ENCODE measurements at places on chromosomes 6 and 20. TPM values are rescaled to one million over a fixed set of nuclear protein-coding genes. Genes with fewer than 3 reads are reported as not detected.

The GABRR1 gene
- not detected for total RNA-seq

The FAM162B gene
- total RNA-seq: not detected

The ARMH2 gene
- not detected for total RNA-seq

The ASIP gene
- total RNA-seq: not detected

The SLC17A2 gene
- not detected for total RNA-seq

The ME1 gene
- 0.32 TPM for total RNA-seq

DNA sequence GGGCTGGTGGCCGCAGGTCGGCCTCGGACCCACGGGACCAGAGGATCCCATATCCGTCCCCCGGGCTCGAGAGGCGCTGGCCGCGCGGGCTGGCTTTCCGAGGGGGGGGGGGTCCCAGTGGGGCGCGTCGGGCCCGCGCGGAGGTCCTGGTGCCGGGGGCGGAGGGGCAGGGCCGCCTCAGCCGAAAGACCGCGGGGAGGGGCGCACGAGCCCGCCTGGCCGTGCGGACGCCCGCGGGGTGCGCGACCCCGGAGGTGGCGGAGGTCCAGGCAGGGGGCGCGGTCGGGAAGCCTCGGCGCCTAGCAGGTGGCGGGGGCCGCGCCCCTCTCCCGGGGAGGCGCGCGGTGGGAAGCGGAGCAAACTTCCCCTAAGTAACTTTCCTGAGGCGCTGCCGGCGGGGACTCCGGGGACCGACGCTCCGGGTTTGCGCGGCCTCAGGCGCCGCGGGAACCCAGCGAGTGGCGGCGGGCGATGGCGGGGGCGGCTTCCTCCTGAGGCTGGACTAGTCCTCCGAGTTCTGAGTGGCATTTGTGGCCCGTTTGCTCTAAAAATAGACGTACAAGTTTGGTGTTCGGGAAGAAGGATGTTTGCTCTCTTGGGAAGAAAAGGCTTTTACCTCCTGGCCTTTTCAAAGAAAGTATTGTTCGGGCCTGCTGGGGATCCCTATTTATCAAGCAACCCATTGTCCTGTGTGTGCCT, 26.5 kb upstream of the BTBD3 start:
- peak; percentile 53 for DNase-seq
- no peak overlapping the region for H3K27ac ChIP-seq
- peaks cover 16% of the 10 kb centered on the region for H3K27me3 ChIP-seq
- H3K4me1 ChIP-seq: peaks cover 24% of the 10 kb centered on the region
- H3K4me3 ChIP-seq: peak overlapping the region; percentile 86

DNA sequence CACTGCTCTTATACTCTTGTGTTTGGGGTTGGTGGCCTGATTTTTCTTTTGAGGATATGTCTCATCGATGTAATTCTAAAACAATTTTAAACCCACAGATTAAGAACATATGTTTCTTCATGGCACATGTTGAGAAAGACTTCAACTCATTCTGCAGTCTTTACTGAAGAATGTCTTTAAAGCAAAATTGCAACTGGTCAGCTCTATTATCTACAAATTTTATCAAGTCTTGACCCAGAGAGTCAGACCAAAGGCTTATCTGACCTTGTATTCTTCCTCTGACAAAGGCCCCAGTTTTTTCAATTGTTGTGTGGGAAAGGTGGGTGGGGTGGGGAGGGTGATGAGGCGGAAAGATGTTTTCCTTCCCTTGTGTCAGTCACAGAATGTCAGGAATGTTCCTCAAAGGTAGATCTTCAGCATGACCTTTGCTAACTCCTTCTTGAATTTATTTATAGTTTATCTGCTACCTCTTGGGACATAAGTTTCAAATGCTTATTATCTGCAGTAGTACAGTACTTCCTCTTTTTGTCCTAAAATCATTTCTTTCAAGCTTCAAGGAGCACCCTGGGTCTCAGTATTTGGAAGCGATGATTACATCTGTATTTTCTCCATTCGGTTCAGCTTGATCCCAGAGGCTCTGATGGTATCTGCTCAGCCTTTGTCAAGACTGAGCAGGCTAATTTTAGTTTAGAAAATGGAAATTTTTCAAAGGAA, 63.2 kb upstream of the TIAM2 start:
- peaks cover 13% of the 10 kb centered on the region for H3K4me1 ChIP-seq
- DNase-seq: no peak
- no peak overlapping the region for H3K27ac ChIP-seq
- H3K36me3 ChIP-seq: no peaks in the 10 kb centered on the region
- H3K4me3 ChIP-seq: no peak overlapping the region
- no peaks in the 10 kb centered on the region for H3K27me3 ChIP-seq

DNA sequence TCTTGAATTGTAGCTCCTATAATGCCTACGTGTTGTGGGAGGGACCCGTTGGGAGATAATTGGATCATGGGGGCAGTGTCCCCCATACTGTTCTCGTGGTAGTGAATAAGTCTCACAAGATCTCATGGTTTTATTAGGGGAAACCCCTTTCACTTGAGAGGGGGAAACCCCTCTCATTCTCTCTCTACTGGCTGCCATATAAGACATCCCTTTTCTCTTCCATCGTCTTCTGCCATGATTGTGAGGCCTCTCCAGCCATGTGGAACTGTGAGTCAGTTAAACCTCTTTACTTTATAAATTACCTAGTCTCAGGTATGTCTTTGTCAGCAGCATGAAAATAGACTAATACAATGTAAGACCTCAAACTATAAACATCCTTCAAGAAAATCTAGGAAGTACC, 23.1 kb downstream of the PAQR8 start:
- H3K27me3 ChIP-seq: no peaks in the 10 kb centered on the region
- no peak overlapping the region for H3K4me3 ChIP-seq
- peaks cover 1% of the 10 kb centered on the region for H3K36me3 ChIP-seq
- H3K4me1 ChIP-seq: peaks cover 79% of the 10 kb centered on the region
- DNase-seq: no peak

GRCh38 chr6:43608310-43608763, 20.7 kb downstream of the GTPBP2 start:
- H3K4me3 ChIP-seq: no peak overlapping the region
- no peaks in the 10 kb centered on the region for H3K27me3 ChIP-seq
- peaks cover 29% of the 10 kb centered on the region for H3K36me3 ChIP-seq
- peak; percentile 55 for DNase-seq
- H3K27ac ChIP-seq: peak overlapping the region; percentile 2

DNA sequence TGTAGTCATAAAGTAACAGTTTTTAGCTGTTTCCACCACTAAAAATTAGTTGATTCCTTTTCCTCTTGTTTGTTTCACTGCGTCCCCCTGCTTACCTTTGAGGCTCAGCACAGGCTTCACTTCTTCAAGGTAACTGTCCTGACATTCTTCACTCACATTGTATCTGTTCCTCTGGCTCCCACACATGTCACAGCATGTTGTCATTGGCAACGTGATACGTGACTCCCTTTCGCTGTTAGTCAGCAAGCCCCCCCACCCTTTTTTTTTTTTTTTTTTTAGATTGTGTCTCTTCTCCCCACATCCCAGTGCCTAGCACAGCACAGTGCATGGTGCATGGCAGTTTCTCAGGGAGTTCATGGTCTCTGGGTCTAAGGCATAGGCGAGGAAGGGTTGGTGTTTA, 13.3 kb downstream of the VAPB start:
- H3K4me1 ChIP-seq: peaks cover 17% of the 10 kb centered on the region
- H3K4me3 ChIP-seq: no peak overlapping the region
- H3K27ac ChIP-seq: no peak overlapping the region
- H3K36me3 ChIP-seq: no peaks in the 10 kb centered on the region

DNA sequence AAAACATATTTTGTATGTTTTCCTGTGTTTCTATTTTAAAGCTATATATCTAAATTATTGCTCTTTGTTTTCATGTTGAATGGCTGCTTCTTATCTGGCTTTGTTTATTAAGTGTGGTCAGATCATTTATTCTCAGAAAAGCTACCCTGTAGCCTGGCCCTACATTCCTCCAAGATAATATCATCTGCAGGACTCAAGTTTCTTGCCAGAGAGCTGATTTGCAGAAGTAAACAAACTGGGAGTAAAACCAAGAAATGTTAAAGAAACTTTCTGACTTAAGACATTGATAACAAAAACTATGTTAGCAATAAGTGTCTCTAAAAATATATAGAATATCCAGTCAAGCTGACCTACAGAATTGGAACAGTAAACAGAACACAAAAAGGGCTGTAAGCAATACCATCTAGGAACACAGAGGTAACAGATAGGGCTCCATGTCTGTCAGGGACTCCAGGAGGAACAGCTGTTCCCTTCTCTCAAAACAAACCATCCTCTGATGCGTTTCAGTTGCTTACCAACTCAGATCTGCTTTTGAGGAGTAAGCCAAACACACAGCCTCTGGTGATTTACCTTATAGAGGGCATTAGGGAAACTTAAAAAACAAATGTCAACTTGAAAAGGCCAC, 17.5 kb upstream of the CEP85L start:
- H3K4me1 ChIP-seq: peaks cover 91% of the 10 kb centered on the region
- no peak overlapping the region for H3K4me3 ChIP-seq
- DNase-seq: no peak
- no peaks in the 10 kb centered on the region for H3K36me3 ChIP-seq

GRCh38 chr20:45545754-45546453, 1.3 kb downstream of the EPPIN start:
- H3K36me3 ChIP-seq: no peaks in the 10 kb centered on the region
- no peaks in the 10 kb centered on the region for H3K4me1 ChIP-seq
- peaks cover 51% of the 10 kb centered on the region for H3K27me3 ChIP-seq
- DNase-seq: no peak
- H3K4me3 ChIP-seq: no peak overlapping the region

DNA sequence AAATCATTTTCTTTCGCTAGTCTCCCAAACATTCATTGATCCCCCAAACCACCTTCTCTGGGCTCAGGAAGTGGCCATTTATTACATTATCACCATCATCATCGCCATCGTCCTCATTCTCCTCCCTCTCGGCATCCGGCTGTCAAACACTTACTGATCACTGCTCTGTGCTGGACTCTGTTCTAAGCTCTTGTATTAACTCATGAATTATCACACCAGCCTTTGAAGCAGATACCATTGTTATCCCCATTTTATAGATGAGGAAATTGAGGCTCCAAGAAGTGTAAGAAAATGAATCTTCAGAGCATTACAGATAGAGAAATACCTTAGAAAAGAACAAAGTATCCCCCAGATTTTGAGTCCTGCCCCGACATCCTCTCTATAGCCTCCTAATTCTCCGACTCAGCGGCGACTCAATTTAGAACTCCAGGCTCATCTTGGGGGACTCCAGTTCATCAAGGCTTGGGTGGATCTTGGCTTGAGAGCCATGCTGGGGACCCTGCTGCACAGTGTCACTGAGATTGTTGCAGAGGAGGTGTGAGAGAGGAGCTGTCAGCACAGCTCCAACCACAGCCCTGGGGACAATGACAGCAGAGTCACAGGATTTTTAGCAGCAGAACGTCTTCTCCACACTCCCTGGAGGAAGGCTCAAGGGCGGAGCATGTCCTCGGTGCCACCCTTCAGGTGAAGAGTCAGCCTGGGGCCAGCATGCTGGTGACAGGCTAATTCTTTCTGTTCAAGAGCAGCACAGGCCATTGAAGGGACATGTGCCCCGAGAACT, 6.6 kb upstream of the EEF1E1 start:
- peaks cover 2% of the 10 kb centered on the region for H3K36me3 ChIP-seq
- peaks cover 57% of the 10 kb centered on the region for H3K27me3 ChIP-seq
- no peaks in the 10 kb centered on the region for H3K4me1 ChIP-seq
- no peak overlapping the region for H3K4me3 ChIP-seq
- DNase-seq: no peak

DNA sequence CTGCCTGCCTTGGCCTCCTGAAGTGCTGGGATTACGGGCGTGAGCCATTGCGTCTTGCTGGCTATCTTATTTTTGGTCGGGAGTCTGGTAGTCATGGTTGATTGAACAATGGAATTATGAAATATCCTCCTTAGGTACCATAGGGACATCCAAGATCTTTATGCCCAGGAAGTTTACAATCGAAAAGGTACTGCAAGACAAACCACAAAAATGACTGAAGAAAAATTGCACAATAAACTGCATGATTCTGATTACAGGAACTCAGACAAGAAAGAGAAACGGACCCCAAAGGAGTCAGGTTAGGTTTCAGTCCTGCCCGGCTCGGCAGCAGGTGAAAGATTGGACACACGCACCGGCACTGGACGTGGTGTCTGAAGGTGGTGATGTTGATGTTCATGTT, 5.3 kb downstream of the SLC26A8 start:
- H3K36me3 ChIP-seq: no peaks in the 10 kb centered on the region
- no peak for DNase-seq
- H3K4me3 ChIP-seq: no peak overlapping the region
- H3K27ac ChIP-seq: no peak overlapping the region
- H3K27me3 ChIP-seq: peaks cover 11% of the 10 kb centered on the region

- no peaks in the 10 kb centered on the region for H3K36me3 ChIP-seq
- peaks cover 5% of the 10 kb centered on the region for H3K4me1 ChIP-seq
- H3K27ac ChIP-seq: no peak overlapping the region
- H3K4me3 ChIP-seq: no peak overlapping the region
- no peak for DNase-seq
- H3K27me3 ChIP-seq: no peaks in the 10 kb centered on the region
Observed at GRCh38 chr6:43149265-43149664, 21.8 kb upstream of the SRF start.

DNA sequence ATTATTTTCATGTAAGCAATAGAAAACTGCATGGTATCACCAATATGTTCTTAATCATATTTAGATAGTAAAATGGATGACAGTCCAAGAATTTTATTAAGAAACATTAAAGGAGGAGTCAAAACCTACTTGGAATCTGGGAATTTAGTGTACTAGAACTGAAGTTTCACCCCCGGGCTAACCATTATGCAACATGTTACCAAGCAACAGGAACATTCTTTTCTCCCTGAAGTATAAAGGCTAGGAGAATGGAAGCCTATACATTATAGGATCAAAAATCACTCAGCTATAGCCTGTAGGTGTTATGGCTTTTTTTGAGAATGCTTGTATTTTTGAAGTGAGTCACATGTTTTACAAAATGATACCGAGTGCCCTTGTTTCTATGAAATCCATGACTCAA, 538.3 kb downstream of the GRIK2 start:
- H3K27me3 ChIP-seq: no peaks in the 10 kb centered on the region
- no peaks in the 10 kb centered on the region for H3K4me1 ChIP-seq
- H3K4me3 ChIP-seq: no peak overlapping the region
- no peak for DNase-seq

- H3K4me3 ChIP-seq: no peak overlapping the region
- H3K27me3 ChIP-seq: no peaks in the 10 kb centered on the region
- peaks cover 61% of the 10 kb centered on the region for H3K36me3 ChIP-seq
- peak overlapping the region; percentile 93 for H3K27ac ChIP-seq
- peaks cover 90% of the 10 kb centered on the region for H3K4me1 ChIP-seq
Observed at GRCh38 chr6:111741177-111741952, 131.9 kb downstream of the FYN start.

DNA sequence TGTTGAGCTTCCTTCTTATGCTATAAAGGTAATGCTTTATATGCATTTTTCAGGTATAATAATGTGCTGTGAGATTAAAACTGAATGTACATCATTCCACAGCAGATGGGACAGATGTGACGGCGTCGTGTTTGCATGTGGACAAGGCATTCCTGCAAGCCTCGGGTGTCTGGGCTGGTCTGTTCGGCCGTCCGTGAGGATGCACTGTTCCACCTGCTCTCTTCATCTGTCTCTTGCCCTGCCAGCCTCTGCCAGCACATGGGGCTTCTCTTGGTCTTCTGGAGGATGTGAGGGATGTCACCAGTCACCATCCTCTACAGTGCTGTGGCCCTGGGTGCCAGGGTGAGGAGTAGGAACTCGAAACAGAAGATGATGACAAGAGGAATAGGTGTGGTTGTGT, 223.2 kb downstream of the ERMARD start:
- DNase-seq: no peak
- H3K4me3 ChIP-seq: no peak overlapping the region
- no peaks in the 10 kb centered on the region for H3K36me3 ChIP-seq
- peaks cover 4% of the 10 kb centered on the region for H3K27me3 ChIP-seq

Measured in activated T-cell treated with anti-CD3 and anti-CD28 coated beads, Interleukin-2, amount 50 U/mL, for 72 hours (primary cell).